SJCRH30 (cell line): ENCODE measurements at places on chromosomes 1 and 21.

DNA sequence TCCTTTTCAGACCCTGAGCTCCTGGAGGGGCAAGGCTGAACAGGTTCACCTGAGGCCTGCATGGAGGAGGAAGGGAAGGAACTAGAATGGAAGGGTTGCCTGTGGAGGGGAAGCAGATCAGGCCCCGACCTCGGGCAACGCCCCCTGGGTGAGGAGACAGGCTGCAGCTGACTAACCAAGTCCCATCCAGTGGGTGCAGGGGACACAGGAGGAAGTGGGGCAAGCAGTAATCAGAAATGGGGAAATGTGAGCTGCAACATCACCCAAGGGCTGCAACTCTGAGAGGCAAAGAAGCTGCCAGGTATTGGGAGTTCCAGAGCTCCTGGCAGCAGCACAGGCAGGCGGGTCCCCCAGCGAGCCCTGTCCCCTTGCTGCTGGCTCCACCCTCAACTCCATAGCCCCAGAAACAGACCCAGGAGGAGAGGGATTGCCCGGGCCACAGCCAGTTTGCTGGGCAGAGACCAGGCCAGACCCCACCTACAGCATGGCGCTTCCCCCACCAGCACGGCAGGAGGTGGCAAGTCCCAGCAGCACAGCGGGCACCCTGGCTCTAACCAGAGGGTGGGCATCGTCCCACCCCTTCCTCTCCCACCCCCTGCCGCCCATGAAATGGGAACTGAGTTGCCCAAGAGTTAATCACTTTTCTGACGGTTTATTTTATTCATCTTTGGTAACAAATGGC lies 38.5 kb downstream of the MRPL37 start:
- DNase-seq, result no peak

GRCh38 chr1:106458866-106459265 lies 597.6 kb upstream of the PRMT6 start:
- DNase-seq, result no peak

DNA sequence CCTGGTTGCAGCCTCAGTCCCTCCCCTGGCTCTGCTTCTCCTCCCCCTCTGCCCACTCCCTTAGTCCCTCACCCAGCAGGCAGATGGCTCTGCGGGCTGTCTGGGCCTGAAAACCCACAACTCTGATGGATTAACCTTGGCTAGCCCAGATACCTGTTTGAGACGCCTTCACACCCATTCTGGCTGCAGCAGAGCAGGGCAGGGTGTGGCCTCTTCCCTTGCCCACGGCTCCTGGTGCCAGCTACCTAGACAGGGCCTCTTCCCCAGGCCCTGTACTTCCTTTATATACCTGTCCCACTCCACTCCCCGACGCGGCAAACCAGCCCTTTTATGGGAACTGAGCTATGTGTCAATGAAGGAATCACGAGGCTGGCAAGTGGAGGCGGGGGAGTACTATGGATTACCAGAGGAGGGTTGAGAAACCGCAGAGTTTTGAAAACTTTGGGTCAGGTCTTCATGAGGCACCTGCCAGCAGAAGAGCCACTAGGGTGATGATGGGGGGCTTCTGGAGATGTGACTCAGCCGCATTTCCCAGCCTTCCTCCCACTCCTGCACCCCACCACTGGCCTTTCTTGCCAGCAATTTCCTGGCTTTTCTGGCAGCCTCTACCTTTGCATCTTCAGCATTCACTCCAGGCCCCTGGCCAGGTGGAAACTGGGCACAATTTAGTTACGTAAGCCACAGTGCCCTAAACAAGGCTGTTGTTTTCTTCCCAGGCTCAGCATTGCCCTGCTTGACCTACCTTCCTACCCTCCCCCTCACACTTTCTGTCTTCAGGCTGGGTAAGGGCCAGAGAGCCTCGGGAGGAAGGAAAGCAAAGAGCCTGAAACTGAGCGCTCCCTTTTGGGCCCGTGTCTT lies at the start of gene CHI3L1:
TSS of gene CHI3L1 (minus strand) at position 259 of the 858 bp plus-strand sequence. CDS start at position 178, 81 bp downstream.
- no peak for DNase-seq

DNA sequence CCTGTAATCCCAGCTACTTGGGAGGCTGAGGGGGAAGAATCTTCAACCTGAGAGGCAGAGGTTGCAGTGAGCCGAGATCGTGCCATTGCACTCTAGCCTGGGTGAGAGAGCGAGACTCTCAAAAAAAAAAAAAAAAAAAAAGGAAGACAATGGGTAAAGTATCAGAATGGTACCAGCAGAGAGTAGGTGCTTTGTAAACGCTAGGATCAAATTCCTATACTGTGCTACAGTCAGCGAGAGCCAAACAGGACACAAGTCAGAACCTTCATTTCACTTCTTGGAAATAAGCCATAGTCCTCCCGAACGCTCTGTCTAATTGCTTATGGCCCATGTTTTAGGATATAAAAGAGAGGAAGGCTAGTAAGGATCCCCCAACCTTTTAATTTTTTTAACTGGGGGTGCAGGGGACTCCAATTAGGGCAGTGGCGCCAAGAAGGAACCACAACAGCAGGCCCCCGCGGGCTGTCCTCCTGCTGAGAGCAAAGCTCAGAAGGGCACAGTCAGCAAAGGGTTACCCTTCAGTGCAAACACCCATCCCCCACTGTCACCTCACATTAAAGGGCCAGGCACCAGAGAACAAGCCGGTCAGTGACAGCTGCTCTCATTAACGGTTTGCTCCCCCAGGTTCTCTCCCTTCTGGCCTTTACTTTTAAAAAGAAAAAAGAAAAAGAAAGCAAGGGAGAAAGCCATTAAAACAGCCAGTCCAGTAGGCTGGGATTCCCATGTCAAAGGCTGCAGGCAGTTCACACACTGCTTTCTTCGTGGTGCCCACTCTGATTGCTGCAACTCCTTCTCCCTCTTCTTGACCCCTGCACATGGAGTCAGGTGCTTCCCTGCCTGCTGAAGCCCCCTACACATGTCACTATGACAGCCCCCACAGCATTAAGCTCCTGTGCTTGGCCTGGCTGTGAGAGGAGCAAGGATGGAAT lies 69.4 kb downstream of the PLPP3 start:
- DNase-seq, result no peak

GRCh38 chr1:33753087-33753856 lies 110.6 kb upstream of the HMGB4 start:
- no peak for DNase-seq

- no peak for DNase-seq
Measured at GRCh38 chr1:244654108-244655038, 1.4 kb downstream of the DESI2 start.

- no peak for DNase-seq
Measured at GRCh38 chr1:60255565-60255964, 182.0 kb upstream of the C1orf87 start.
